ENCODE measurements at places on chromosomes 4 and X.

GRCh38 chrX:41003506-41004270 lies 81.6 kb upstream of the USP9X start:
- DNase-seq, result no peak

GRCh38 chr4:31375936-31376335 lies 655.8 kb downstream of the PCDH7 start:
- DNase-seq, result no peak

- DNase-seq, result no peak
Observed at GRCh38 chr4:168765726-168766125, 244.3 kb downstream of the CBR4 start.

DNA sequence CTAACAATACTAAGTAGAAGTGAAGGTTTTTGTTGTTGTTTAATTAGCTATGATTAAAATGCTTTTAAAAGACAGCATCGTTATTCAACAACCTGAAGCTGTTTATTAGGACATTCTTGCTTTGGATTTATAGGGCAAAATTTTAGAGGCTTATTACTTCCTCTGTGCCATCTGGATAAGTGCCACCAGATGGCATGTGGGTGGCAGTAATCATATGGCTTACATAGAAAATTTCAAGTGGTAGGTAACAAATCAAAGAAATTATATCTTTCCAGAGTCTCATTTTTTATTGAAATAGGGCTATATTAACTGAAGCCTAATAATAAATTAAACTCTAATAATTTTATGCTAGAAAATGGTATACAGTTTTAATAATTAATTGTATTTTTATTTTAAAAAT lies 83.3 kb upstream of the HTR2C start:
- DNase-seq, result no peak

- DNase-seq, result no peak
Observed at GRCh38 chrX:37608156-37608555, 36.7 kb downstream of the LANCL3 start.

DNA sequence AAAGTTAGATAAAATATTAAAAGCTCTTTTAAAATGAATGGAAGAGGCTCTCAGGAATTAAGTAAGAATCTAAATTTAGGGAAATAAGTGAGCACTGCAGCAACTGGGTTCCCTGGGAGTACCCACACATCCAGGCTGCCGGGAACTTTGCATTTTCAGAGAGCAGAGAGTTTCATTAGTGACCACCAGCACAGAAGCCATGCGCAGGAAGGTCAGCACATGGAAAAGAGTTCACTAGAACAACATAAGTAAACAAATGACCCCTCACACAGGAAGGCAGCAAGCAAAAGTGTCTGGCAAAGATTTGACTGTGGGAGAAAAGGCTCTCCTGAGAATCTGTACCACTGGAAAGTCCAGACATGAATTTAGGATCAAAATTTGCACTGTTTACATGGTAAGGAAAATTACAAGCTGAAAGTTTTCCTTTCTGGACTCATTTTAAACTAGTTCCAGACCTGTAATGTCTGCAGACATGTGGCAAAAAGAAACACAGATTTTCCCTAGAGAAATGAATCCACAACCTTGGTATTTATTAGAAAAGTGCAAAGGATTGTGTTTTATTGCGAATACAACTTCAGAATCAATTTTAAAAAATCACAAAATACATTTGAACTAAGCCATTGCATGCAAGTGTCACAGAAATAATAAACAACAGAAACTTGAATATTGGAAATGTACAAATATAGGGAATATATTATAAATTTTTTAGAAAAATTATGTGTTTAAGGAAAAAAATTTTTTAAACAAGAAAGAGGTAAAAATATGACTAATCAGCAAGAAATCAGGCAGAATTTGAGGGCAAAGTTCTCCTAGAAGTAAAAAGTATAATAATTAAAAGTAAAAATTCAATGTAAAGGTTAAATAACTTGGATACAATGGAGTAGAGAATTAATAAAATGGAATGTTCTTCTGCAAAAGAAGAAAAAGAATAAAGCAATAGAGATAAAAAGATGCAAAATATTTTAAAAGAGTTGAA lies 18.4 kb upstream of the MYOZ2 start:
- DNase-seq, result no peak

- DNase-seq, result no peak
Observed at GRCh38 chr4:81786063-81786763, 314.5 kb upstream of the RASGEF1B start.

GRCh38 chrX:45783002-45783401 lies 582.3 kb upstream of the DIPK2B start:
- no peak for DNase-seq

GRCh38 chrX:143669395-143669794 lies 33.5 kb upstream of the SLITRK4 start:
- no peak for DNase-seq

- no peak for DNase-seq
Observed at GRCh38 chr4:6235901-6236640, 33.6 kb upstream of the WFS1 start.

GRCh38 chrX:155662282-155662681 lies 49.5 kb upstream of the TMLHE start:
- DNase-seq, result no peak

DNA sequence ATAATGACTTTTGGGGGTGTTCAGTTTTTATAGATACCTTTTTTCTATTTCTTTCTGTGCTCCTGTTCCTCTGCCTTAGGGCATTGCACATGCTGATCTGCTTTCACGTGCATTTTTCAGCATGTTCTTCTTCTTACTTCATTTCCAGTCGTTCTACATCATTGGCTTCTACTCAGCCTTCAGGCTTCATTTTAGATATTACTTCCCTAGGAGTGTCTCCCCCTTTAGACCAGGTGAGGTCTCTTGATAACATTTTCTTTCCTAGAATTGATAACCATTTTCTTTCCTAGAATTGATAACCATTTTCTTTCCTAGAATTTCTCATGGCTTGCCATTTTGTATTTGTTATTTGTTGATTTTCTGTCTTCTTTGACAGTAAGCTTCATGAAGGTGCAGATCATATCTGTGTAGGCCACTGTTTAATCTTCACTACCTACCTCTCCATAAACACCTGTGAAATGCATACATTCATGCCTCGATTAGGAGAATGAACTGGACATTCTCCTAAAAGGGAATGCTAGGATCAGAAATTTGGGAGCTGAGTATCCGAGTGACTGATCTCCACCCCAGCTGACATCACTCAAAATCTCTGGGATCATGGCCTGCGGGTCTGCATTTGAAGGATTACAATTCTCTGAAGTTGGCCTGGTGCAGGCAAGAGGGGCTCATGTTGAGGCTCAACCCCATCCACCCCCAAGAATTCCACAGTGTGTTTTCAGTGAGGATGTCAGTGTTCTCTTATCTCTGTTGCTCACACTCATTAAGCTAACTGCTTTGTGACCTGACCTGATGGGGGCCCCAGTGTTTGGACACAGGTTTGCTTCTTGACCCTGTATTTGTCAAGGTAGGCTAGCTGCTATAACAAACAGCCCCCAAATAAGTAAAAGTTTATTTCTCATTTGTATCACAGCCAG lies 45.7 kb downstream of the GYG2 start:
- no peak for DNase-seq

DNA sequence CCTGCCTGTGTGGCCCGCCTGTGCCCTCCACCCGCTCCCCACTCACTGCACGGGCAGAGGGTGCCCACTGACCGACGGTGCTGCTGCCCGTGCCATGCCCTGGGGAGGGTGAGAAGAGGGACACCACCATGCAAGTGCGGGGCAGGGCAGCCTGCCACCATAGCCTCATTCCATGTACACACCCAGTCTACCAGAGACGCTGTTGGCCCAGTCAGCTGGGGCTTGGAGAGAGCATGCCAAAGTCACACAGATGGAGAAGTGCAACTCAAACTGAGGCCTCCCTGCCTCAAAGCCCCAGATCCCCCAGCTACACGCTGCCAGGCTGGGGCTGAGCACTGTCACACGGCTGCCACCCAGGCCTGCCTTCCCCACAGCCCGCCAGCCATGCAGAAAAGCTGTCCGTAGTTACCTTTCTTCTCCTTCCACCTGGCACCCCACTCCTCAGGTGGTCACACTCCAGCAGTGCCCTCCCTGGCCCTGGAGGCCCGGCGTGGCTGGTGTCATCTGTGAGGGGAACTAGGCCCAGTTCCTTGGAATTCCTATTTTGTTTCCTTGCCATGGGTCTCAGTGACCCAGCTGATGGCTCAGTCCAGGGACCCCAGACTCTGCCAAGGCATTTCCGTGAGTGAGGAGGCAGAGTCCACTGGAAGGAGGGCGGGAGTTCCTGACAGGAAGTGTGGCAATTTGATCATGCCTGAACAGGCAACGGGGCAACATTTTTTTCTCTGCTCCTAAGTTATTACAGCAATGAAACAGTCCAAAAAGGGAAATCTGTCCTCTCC lies at the start of gene SLC2A9:
TSS of gene SLC2A9 (minus strand) at position 627 of the 782 bp plus-strand sequence. CDS start at position 559, 68 bp downstream.
- no peak for DNase-seq

DNA sequence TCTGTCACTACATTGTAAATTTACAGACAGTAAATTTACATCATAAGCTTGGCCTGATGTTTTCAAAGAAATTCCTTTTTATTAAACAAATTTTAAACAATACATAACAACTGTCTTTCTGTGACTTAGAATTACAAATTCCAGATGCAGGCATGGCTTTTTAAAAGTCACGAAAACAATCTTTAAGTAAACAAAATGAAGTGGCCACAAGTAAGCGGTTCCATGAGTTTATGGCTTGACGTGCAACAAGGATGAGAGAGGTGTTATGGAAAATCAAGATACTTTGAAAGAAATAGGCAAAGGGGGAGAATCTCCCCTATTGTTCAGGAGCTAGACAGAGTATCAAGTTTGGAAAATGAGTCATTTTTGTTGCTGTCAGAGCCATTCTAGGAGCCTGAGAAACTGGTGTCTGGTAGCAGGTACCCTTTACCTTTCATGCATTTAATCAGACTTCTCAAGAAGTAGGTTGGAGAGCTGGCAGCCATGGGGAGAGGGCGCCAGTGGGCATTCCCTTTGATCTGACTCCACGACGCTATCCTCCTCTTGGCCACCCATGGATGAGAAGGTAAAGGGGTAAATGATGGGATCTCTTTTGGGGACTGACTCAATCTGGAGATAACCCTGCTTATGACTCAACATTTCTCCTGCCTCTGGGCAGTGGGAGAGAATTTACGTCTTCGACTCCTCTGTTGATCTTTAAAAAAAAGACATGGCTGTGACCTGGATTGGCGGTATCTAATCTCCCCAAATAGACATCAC lies 217.2 kb downstream of the SPRY1 start:
- DNase-seq, result no peak

- no peak for DNase-seq
Observed at GRCh38 chr4:175705407-175705806, 106.7 kb downstream of the GPM6A start.

- no peak for DNase-seq
Observed at GRCh38 chr4:188399834-188400233, 260.6 kb downstream of the TRIML1 start.

DNA sequence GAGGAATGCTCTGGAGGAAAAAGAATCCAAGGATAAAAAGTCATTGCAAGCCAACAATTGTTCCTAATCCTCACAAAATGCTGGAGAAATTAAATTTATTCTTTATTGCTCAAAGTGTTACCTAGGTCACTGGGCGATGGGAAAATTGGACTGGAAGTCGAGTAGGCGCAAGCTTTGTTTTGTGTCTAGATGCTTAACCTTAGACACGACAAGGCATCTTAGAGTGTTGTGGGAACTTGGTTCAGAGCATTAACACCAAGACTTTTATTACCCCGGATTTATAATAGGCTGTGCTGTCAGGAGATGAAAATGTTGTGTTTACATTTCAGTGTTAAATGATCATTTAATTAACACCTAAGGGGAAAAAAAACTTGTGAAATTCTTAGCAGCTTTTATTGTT lies 25.1 kb downstream of the SLIT2 start:
- DNase-seq, result no peak

GRCh38 chr4:57355101-57355665 lies 245.0 kb upstream of the IGFBP7 start:
- DNase-seq, result no peak

DNA sequence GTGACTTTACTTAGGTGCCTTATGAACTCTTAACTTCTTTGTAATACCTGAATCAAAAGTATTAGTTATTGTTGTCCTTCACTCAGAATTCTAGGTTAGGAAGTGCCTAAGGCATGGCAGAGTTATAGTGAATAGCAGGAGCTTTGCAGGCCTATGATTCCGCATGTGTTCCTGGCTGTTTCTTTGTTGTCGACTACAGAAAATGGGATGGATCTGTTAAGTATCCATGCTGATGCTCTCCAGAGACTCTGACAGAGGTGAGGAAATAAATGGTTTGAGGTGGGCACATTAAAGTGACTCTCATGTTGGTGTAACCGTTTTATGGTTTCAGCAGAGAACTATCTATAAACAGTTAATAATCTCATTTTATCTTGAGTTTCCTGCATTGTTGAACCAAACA lies 1601.3 kb downstream of the PCDH7 start:
- DNase-seq, result no peak

- no peak for DNase-seq
Observed at GRCh38 chrX:135977611-135978010, 3.8 kb upstream of the MMGT1 start.

DNA sequence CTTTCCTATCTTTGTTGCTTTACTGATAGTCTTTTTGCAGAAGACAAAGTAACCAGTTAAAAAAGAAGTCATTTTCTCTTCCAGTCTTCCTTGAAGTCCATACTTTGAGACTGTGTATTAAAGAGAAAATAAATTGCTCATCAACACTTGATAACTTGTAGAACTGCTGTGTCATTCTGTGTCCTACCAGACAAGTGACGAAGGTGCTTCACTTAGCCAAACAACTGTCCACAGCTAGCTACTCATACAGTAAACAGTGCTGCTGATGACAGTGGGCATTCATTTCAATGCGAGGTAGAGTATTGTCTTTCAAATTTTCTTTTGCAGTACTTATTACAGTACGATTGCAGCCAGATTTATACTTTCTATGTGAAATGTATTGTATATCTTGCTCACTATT lies 11.5 kb downstream of the COL25A1 start:
- DNase-seq, result no peak

GRCh38 chrX:22952010-22952409 lies 47.8 kb upstream of the DDX53 start:
- no peak for DNase-seq

DNA sequence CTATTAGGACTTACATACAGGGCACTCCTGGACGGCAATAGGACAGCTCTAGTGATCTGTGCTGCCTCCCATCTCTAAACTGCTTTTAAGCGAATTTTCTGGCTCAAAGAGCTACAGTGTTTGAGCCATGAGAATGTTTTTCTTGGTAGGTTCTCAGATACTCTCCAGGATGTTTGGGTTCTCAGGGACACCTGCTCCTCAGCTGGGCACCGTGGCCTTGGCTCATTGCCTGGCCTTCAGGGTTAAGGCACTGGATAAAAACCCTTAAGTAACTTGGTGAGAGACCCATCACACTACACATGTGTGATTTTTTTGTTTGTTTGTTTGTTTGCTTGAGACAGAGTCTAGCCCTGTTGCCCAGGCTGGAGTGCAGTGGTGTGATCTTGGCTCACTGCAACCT lies 38.5 kb upstream of the HERC5 start:
- DNase-seq, result no peak

GRCh38 chrX:76184276-76184675 lies 11.4 kb downstream of the PBDC1 start:
- no peak for DNase-seq
